ENCODE measurements at places on chromosomes 5 and 9.
A peak's percentile ranks its signal among the peaks of the same experiment; 100 is the strongest.

GRCh38 chr9:74824654-74825053 lies 63.1 kb downstream of the TRPM6 start:
- DNase-seq: peak; percentile 48

DNA sequence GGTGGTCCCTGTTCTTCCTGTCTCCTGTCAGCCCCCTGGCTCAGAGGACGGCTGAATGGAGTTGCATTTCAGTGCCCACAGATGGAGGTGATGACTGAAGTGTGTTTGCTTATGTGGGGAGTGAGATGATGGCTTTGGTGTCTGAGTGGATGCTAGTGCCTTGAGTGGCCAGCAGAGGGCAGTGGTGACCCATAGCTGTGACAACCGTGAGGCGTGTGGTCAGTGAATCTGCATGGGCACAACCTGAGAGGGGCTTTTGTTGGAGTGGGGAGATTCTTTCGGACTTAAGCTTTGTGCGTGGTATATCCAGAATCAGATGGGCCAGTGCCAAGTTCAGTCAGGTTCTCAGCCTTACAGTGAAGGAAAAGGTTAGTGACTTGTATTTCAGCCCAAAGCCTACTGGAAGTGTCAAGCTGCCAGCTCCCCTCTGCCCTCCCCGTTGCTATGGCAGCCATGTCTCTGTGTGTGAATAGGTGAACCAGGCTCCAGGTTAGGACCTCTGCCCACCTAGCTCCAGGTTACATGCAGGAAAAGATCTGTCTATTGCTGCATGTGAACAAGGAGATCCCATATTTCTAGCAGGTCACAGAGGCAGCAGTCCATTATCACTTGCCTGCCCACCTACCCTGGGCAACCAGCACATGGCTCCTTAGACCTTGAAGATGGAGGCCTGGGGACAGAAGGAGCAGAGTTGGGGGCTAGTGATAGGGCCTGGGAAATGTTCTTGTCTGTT lies 14.7 kb upstream of the CXXC5 start:
- no peak for DNase-seq

DNA sequence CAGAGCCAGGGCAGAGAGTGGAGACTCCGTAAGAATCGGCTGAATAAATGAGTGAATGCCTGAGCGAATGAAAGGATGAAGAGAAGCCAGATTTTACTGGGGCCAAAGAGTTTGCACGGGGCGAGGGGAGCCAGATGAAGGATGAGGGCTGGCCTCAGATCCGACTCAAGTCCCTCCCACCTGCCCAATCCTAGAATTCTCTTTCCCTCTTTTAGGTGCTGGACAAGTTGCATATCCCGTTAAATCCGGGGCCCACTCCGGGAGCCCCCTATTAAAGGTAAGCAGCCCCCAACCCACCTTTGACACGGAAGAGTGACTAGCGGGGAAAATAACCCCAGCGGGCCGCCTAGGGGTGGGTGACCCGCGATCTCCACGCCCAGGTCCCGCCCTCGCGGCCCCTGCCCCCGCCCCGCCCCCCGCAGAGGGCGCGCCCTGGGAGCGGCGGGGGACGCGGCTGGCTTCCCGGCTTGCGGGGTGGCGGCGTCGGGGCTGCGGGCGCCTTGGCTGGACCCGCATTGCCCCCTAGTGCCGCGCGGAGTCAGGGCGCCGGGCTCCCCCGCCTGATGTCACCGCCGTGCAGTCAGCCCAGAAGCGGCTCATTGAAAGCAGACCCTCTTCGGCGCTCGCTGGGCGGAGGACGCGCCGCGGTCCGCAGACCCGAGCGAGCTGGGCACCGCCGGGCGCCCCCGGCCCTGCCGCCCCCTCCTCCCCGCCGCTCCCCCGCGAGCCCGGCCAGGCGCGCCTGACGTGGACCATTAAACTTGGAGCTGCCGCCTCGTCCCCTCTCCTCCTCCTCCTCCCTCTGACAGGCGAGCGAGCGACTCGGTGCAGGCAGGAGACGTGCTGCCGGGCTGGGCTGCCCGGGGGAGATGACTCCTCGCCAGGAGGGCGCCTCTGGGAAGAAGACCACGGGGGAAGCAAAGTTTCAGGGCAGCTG lies at the start of gene ADRA1B:
Gene ADRA1B, plus strand, starts transcription at position 579 of the 937 bp plus-strand sequence. CDS start 424 bp downstream, outside the sequence.
- no peak for DNase-seq

DNA sequence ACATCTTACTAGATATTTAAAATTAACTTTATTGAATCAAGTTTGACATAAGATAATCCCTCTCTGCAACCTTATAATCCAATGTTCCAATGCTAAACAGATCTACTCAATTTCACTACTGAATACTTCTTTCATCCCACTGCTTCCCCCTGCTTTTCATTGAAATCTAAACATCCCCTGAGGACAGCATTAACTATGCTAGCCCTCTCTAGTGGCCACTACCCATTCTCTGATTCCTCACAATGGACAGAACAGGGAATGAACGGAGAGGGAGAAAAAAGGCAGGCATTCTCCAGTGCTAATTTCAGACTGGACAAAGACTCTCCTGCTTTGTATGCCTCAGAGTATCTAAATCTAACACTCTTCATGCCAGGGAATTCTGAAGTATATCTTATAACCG lies 54.3 kb upstream of the RGS7BP start:
- DNase-seq: no peak

DNA sequence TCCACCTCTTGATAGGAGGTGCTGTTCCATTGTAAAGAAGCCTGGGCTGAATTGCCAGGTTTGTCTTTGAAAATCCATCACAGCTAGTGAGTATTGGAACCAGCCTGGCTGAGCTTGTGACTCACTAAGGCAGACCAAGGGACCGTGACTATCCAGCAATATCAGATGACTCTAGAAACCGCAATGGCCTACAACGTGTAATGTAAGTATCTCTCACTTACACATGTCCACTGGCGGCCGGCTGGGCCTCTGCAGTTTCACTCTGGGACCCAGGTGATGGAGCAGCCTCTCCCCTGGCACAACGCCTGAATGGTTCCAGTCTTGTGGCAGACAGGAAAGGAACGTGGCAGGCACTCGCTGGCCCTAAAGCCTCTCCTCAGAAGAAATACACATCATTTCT lies 3.1 kb upstream of the HRH2 start:
- no peak for DNase-seq

- no peak for DNase-seq
Observed at GRCh38 chr5:1910081-1910760, 27.5 kb upstream of the IRX4 start.

- DNase-seq: no peak
Observed at GRCh38 chr5:172178991-172179989, 8.7 kb downstream of the STK10 start.
